ENCODE measurements at places on chromosomes 5 and 9.

GRCh38 chr9:132582276-132582785 lies at the start of gene BARHL1:
Gene BARHL1, plus strand, starts transcription at chr9:132582606. Its CDS starts 192 bp downstream, at chr9:132582798.
- DNase-seq = no peak

DNA sequence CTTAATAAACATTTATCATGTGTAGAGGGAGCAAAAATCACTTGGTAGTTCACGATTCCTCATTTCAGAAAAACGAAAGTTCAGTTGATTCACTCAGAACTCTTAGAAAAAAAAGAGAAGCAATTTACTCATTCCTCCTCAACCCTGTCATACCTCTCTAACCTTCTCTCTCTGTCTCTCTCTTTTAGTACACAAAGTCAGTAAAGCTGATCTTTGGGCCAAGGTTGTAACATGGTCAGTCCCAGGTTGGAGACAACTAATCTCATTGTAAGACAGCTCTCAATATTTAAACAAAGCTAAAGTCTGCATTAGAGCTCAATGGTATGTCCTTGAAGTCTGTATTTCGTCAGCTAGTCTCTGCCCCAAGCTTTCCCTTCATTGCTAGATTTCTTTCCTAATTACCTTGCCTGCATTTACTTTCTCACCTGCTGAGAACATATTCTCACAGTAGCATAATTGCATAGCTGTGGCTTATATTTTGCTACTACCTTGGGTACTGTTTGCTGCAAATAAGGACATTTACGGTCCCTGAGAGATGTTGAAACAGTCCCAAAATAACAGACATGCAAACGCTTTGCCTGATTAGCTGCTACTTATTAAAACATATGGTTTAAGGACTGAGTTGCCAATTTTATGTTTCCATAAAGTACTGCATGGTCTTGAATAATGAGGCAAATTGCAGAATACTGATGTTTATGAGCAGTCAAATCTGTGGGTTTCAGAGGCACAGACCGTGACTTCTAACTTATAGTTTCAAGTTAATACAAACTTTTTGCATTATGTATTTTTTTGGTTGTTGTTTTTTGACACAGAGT lies 138.3 kb downstream of the GPBP1 start:
- no peak for DNase-seq

DNA sequence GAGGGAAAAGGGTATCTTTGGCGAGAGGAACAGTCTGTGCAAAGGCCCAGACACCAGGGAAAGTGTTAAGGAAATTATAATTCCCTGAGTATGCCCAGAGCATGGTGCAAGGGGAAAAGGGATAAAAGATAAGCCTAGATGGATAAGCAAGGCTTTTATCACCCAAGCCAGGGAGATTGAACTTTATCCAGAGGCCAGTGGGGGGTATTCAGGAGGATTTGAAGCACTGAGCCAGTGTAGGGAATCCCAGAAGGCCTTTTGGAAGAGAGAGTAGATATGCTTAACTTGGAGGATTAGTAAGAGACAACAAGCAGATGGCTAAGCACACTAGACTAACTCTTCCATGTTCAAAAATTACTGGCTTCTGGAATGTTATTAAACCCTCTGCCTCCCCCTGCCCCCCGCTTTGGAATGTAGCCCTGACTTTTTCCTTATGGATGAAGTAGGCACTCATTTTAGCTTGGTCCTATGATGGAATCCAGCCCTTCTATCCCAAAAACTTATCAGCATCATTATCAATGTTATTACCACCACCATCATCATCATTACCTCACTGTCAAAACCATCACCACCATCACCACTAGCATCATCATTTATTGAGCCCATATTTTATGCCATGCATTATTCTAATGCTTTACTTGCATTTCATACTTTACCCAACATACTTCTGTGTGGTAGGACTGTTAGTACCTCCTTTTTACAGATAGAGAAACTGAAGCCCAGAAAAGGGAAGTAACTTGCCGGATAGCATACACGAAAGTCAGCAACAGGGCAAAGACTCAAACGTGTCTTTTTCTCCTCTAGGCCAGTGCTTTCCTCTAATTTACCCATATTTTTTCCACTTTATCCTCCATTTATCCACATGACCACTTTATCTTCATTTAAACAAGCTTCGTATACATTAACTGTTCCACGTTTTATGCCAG lies 237.0 kb downstream of the PAPPA start:
- DNase-seq = no peak

DNA sequence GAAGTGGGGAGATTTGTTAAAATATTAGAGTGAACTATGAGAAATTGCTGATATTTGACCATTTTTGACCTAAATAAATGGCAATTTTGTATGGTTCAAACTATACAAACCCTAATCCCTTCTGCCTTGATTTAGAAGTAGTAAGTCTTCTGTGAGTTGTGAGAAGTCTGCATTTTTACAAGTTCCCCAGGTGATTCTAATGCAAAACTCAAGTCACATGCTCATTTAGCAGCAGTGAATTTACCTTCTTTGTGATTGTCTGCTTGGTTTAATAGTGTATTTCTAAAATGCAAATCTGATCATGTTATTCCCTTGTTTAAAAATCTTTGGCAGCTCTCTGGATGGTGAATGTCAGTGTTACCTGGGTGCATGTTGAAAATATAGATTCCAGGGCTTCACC lies 2.8 kb downstream of the MEGF10 start:
- DNase-seq = no peak

DNA sequence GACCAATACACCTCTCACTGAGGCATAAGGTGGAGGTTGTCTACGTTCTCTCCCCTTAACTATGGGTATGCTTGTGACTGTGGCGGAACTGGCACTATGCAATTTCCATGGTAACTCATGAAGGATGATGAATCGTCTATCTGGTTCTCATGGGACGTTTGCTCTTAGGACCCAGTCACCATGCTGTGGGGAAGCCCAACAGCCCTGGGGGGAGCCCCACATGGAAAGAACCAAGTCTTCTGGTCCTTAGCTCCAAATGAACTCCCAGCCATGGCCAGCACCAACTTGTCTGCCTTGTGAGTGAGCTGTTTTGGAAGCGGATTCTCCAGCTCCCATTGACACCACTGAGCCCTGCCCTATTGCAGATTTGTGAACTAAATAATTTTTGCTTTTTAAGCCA lies 188.7 kb upstream of the S1PR3 start:
- DNase-seq = no peak

- DNase-seq = no peak
Observed at GRCh38 chr9:37749129-37749528, 4.5 kb upstream of the TRMT10B start.

DNA sequence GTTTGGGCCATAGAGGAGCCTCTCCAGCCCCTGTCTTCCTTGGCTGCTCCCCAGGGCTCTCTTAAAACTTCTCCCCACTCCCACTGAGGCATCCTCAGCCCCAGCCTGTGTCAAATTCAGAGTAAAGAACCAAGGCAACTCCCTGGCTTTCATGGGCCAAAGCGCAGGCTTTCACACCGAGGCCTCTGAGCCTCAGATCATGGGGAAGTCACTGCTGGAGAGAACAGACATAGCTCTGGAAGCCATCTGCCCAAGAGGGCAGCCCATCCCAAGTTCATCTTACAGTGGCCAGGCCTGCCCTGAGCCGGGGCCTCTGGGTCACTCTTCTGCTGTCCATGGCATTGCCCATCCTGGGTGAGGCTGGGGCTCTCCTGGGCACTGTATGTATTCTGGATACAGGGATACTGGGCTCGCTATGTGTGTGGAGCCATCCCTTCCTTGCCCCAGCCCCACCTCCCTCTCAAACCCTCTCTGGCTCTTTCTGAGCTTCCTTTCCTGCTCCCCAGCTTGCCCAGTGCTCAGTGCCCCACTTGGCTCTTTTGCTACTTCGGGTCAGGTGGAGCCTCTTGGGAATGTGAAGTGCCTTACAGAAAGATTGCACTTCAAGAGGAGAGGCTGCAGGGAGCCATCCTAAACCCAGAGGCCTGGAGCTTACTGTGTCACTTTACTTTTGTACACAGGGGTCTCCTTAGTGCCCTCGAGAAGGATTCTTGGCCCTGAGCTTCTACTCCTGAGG lies 33.0 kb downstream of the TGFBI start:
- no peak for DNase-seq

DNA sequence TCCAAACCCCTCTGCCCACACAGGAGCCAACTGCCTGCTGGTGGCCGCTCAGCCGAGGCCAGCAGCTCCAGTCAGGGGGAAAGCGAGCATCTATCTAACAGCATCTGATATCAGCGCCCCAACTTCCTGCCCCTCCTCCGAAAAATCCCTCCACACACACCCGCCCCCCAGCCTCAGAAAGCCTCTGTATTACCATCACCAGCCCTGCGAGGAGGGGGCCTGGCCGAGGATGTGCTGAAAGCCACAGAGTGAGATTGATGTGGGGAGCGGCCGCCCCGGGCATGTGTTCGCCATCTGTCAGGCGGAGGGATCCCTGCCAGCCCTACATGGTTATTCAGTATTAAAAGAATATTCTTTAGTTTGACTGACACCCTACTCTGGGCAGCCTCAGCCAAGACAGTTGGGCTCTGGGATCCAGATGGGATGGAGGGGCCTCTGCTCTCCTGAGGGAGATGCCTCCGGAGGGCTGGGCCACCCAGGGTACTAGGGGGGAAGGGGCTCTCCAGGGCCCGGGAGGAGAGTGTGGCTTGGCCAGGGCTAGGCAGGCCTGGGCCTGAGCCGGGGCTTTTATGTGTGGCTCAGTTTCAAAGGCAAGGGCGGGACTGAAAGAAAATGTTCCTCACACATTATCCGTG lies 98.0 kb downstream of the HSD17B3 start:
- DNase-seq = no peak

GRCh38 chr5:94746731-94747124 lies 128.3 kb downstream of the SLF1 start:
- no peak for DNase-seq

GRCh38 chr5:157247267-157247666 lies 18.7 kb upstream of the CYFIP2 start:
- no peak for DNase-seq

GRCh38 chr9:24901319-24901718 lies 355.6 kb upstream of the IZUMO3 start:
- no peak for DNase-seq

DNA sequence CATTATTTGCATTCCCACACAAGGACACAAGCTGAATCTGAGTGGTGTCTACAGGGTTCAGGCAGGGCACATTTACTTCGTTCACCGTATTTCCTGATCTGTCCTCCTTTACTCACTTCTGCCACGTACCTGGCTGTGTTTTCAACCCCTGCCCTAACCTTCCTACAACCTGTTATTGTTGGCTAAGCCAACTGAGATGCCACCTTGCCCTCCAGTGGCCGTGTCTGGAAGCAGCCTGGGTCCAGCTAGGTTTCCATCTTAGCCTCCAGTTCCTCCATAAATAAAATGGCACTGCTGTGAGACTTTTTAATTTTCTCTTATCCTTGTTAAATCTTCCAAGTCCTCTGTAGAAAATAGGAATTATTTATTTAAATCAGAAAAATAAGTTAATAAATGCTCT lies 64.8 kb downstream of the ATP10B start:
- DNase-seq = no peak

DNA sequence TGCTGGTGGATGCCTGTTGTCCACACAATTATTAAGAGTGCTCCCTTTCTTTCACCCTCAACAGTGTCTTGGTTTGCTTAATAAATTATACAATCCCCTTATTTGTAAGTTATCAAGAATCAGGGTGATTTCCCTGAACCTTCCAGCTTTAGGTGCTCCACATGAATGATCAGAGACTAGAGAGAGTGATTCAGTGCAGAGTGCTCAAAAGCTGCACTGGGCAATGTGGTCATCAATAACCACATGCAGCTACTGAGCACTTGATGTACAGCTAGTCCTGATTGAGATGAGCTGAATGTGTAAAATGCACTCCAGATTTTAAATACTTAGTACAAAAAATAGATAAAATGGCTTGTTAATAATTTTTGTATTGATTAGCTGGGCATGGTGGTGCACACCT lies 76.8 kb upstream of the TRIO start:
- no peak for DNase-seq

- DNase-seq = no peak
Observed at GRCh38 chr9:119398350-119398749, 29.1 kb upstream of the BRINP1 start.

- no peak for DNase-seq
Observed at GRCh38 chr5:39083968-39084367, 9.8 kb upstream of the RICTOR start.

DNA sequence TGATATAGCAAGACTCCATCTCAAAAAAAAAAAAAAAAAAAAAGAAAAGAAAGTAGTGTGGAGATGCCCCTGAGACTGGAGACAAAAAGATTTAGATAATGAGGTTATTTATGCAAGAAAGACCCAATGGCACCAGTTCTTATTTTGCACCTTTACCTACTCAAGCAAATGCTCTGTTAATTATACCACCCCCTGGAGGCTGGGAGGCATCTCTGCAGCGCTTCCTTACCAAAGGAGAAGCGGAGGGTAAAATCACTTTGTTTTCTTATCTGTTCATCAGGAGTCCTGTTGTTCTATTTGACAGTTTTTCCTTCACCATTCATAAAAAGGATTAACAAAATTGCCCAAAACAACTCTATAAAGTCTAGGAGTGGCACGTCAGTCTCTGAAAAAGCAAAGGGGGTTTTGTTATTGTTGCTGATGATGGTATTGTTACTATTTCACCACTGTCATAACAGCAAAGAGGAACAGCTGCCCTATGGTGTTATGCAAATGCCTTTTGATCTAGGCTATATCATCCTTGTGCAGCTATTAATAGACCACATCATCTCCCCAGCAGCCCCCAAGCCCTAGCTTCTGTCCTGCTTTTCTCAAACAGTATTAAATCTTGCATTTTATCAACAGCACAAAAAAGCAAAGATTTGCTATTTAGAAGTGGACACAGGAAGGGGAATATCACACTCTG lies 174.0 kb downstream of the PALM2AKAP2 start:
- no peak for DNase-seq

- no peak for DNase-seq
Observed at GRCh38 chr9:83572524-83572923, 34.3 kb upstream of the FRMD3 start.

DNA sequence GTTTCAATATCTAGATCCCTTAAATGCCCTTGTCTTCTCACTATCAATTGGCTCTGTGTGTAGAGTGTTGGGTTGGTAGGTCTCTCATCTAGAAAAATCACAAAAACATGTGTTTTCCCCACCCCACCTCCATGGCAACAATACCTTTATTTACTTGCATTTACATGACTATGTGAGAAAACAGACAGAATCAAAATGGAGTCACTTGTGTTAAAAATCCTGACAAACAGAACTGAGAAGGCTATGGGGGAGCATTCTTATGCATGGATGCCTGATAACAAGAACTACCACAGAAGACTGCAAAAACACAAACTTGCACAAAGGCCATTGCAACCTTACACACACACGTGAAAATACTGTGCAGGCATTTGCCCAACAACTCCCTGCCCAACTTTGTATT lies 1352.9 kb upstream of the CDH9 start:
- DNase-seq = no peak

GRCh38 chr5:143921525-143922311 lies 109.8 kb downstream of the HMHB1 start:
- DNase-seq = no peak

GRCh38 chr5:141518618-141519015 lies 29.7 kb downstream of the PCDHGC5 start:
- DNase-seq = no peak

DNA sequence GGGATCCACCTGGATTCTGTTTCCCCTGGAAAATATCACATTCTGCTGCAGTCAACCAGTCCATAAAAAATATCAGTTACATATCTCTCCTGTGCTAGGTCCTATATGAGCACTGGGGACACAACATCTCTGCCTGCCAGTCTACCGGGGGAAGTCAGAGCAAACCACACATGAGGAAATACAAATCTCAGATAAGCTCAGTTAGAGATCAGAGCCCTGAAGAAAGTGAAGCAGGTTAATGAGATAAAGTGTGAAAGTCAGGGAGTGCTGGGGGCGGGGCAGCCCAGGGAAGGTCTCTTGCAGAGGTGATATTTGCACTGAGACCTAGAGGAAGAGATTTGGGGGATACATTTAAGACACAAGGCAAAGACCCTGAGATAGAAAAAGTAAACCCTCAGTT lies 67.8 kb upstream of the SLC1A1 start:
- DNase-seq = no peak

Data from sigmoid colon (tissue), 7 donors.